Activated CD4-positive, alpha-beta T cell treated with anti-CD3 and anti-CD28 coated beads, Interleukin-2, amount 10 ng/mL, durations not matched to agents 7 days and 5 days (primary cell): ENCODE measurements at places on chromosomes 4 and X. TPM values are rescaled to one million over a fixed set of nuclear protein-coding genes. Genes with fewer than 3 reads are reported as not detected.

CFP gene
- total RNA-seq, result 25.9 TPM

- no peaks in the 10 kb centered on the region for H3K36me3 ChIP-seq
- H3K27ac ChIP-seq, result no peak overlapping the region
- no peaks in the 10 kb centered on the region for H3K4me1 ChIP-seq
- no peak overlapping the region for H3K4me3 ChIP-seq
- no peaks in the 10 kb centered on the region for H3K27me3 ChIP-seq
These were observed 452.1 kb upstream of the RPS6KA3 start for GRCh38 chrX:20718592-20719380.

DNA sequence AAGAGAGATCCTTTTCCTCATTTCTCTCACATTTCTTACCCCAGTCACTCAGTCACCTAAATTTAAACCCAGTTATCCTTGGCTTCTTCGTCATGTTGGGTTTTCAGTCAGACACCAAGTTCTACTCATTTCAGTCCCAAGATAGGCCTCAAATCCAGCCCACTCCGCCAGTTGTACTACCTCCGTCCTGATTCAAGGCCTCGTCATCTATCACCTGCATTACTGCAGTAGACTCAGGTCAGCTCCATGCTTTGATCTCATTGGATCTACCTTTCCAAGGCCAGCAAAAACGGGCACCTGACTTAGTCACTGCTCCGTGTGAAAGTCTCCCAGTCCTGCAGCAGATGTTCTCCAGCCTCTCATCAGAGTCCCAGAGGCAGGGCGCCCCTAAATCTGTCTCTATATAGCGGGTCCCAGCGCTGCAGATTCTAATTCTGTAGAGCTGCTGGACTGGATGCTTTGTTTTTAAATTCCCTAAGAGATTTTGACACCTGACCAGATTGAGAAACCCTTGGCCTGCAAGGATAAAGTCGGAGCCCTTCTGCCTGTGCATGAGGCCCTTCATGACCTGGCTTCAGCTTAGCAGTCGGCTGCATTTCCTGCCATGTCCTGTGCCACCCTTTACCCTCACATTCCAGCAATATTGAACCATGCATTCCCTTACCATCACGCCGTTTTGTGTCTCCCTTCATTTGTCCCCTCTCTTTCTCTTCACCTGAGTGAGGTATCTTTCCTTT is 53.7 kb downstream of the ZFX start:
- H3K4me1 ChIP-seq, result peaks cover 34% of the 10 kb centered on the region
- no peak overlapping the region for H3K27ac ChIP-seq
- no peak for DNase-seq
- H3K27me3 ChIP-seq, result no peaks in the 10 kb centered on the region
- no peak overlapping the region for H3K4me3 ChIP-seq
- H3K36me3 ChIP-seq, result peaks cover 32% of the 10 kb centered on the region

DNA sequence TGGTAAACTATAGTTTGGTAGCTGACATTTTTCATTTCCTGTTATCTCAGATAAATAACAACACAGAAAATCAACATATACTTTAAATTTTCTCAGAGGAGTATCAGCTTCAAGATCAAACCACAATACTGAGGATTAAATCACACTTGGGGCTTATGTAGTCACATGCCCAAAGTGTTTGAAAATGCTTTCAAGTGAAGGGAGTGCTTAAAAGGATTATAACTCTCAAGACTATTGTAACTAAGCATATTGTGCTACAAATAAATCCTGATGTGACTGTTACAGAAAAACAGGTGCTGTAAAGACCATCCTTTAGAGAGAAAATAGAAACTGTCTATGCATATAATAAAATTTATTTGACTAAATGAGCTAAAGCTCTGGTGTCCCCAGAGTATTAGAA is 887.6 kb downstream of the ADGRL3 start:
- no peak overlapping the region for H3K4me3 ChIP-seq
- H3K36me3 ChIP-seq, result no peaks in the 10 kb centered on the region
- no peak for DNase-seq
- no peaks in the 10 kb centered on the region for H3K4me1 ChIP-seq

BANK1 gene
- 0.10 TPM for total RNA-seq

DNA sequence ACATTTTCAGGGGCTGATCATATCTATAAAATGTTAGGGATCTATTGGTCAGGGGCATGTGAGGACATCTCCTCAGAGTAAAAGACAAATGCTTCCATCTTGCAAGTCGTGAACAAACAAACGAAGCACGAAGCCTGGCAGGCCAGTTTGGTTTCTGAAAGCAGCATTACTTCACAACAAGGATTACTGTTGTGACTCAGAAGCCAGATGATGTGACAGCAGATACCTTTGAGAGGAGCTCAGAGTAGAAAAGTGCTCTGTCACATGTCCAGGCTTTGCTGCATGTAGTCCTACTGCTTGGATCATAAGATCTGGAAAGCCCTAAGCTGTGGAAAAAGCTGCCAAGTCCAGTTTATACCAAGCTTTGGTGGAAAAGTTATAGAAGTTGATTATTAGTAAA is 1827.2 kb downstream of the ARAP2 start:
- no peaks in the 10 kb centered on the region for H3K36me3 ChIP-seq
- no peak overlapping the region for H3K4me3 ChIP-seq
- H3K27ac ChIP-seq, result no peak overlapping the region
- H3K27me3 ChIP-seq, result no peaks in the 10 kb centered on the region
- no peak for DNase-seq

- no peak for DNase-seq
- H3K27me3 ChIP-seq, result no peaks in the 10 kb centered on the region
- H3K36me3 ChIP-seq, result peaks cover 17% of the 10 kb centered on the region
- H3K4me3 ChIP-seq, result no peak overlapping the region
These were observed 42.4 kb upstream of the PGAM4 start for GRCh38 chrX:78011846-78012245.

DNA sequence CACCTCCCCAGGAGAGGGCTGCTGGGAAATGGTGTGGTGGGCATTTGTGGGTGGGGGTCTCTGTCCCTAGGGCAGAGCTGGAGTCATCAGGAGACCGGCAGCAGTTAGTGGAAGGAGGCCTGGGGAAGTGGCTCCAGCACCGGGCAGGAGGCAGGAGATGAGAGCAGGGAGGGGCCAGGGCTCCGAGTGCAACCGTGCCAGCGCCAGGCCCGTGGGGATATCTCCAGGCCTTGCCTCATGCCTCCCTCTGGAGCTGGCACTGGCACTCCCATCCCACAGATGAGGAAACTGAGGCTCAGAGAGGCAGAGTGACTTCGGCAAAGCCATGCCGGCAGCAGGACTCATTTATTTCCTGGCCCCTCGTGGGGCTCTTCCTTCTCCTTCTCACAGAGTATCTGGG is 83.5 kb downstream of the HMX1 start:
- no peaks in the 10 kb centered on the region for H3K4me1 ChIP-seq
- H3K36me3 ChIP-seq, result no peaks in the 10 kb centered on the region
- no peaks in the 10 kb centered on the region for H3K27me3 ChIP-seq
- H3K4me3 ChIP-seq, result no peak overlapping the region
- no peak for DNase-seq

FDCSP gene
- total RNA-seq, result not detected

- peaks cover 6% of the 10 kb centered on the region for H3K4me1 ChIP-seq
- no peak overlapping the region for H3K27ac ChIP-seq
- H3K4me3 ChIP-seq, result no peak overlapping the region
- H3K27me3 ChIP-seq, result no peaks in the 10 kb centered on the region
- no peaks in the 10 kb centered on the region for H3K36me3 ChIP-seq
These were observed 36.9 kb upstream of the PROM1 start for GRCh38 chr4:16120720-16121119.

ADGRG4 gene
- total RNA-seq, result not detected

ZNF157 gene
- total RNA-seq, result 0.40 TPM

GRCh38 chrX:42664680-42665079 is 113.3 kb downstream of the PPP1R2C start:
- DNase-seq, result no peak
- H3K36me3 ChIP-seq, result no peaks in the 10 kb centered on the region
- H3K27me3 ChIP-seq, result no peaks in the 10 kb centered on the region
- H3K27ac ChIP-seq, result no peak overlapping the region
- H3K4me3 ChIP-seq, result no peak overlapping the region

- peaks cover 31% of the 10 kb centered on the region for H3K4me1 ChIP-seq
- peak overlapping the region; percentile 68 for H3K4me3 ChIP-seq
- H3K27me3 ChIP-seq, result peaks cover 8% of the 10 kb centered on the region
- H3K36me3 ChIP-seq, result no peaks in the 10 kb centered on the region
- peak overlapping the region; percentile 68 for H3K27ac ChIP-seq
These were observed 99.6 kb upstream of the MAML3 start for GRCh38 chr4:140253556-140254027.

DNA sequence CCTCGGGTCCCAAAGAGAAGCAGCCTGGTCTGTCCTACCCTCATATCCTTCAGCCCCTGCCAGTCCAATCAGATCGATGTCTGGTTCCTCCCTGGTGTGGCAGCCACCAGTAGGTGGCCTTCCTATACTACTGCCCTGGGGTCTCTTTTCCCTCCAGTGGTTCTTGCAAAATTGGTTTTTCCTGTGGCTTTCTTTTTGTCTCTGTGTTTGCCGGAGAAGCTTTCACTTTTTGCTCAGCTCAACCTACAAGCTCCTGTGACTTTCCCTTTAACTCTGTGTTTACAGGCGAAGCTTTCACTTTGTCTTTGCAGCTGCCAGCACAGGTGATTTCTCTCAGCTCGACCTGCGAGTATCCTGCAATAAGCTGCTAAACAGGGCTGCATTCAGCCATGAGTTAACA is 46.8 kb downstream of the UGT2A3 start:
- no peaks in the 10 kb centered on the region for H3K36me3 ChIP-seq
- H3K27me3 ChIP-seq, result no peaks in the 10 kb centered on the region
- no peaks in the 10 kb centered on the region for H3K4me1 ChIP-seq

PTPN13 gene
- total RNA-seq, result 2.0 TPM

GRCh38 chr4:124573056-124573455 is 139.5 kb downstream of the ANKRD50 start:
- no peaks in the 10 kb centered on the region for H3K27me3 ChIP-seq
- H3K36me3 ChIP-seq, result no peaks in the 10 kb centered on the region
- no peak overlapping the region for H3K27ac ChIP-seq
- H3K4me3 ChIP-seq, result no peak overlapping the region
- no peaks in the 10 kb centered on the region for H3K4me1 ChIP-seq
